ENCODE measurements at places on chromosomes 2 and 18.

DNA sequence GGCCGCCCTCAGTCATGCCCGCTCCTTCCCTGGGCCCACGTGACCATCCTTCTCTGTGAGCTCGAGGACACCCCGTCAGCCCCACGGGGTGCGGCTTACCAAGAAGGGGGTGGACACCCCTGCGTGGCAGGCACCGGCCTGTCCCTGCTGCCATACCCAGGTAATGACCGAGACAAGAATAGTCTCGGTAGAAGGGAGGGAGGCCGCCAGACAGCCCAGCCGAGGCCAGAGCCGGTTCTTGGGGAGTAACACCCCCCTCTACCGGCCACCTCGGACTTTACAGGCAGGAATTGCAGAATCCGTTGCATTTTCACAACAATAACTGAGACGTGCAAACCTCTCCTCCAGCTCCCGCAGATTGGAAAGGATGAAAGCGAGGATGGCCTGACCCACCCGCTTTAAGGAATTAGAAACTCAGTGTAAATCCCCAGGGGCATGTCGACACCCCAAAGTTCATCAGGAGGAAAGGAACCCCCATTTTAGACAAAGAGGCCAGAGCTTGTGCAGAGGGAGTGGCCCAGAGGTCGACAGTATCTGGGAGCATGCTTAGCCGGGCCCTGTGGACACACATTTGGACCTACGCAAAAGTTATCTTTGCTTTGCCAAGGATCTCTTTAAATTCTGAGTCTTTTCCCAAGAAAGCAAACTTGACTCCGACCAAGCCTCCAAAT lies 60.1 kb upstream of the GLI2 start:
- peak; percentile 18 for DNase-seq

DNA sequence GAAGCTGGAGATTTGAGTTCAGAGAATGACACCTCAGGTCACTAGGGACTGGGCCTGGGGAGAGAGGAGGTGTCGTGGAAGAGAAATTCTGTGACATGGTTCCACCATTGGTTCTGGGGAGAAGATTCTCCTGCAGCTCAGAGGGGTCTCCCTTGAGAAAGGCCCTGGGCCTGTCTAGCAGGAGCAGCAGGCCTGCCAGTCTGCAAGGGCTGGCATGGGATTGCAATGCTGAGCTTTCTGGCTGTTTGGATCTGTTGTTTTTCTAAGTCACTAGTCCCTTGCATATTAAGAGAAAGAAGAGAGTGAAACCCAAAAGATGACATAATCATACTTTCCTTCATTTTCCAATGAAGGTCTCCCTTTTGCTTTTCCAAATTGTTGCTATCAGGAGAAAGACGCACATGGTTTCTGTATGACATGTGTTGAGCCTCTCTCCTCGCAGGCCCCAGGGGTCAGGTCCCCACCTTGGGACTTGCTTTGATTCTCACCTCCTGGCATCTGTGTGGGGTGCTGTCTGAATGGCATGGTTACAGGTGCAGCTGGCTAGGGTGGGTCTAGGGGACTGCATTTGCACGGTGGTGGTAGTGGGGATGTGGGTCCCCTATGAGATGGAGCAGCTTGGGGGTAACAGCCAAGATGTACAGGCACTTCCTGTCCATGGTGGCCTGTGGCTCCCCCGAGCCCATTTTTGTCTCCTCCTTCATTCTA lies 117.8 kb downstream of the GLI2 start:
- no peak for DNase-seq

DNA sequence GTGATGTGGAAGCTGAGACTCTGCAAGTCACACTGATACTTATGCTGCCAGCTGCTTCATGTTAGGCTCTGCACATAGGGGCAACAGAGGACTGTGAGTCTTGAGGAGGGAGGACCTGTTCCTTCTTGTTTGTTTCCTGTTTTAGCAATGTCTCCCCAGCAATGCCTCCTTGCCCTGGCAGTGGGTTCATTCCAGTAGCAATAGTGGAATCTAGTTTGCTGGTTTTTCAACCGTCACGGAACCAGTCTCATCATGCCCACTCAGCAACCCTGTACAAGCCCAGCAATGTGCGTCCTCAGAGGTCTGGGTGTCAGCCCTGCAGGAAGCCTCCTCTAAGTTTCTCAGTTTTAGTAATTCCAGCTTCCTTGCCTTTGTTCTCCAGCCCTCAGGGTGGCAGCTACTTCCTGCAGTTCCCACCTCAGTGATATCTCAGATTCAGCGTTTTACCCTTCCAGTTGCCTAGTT lies 20.5 kb upstream of the ITGB6 start:
- DNase-seq: no peak

- no peak for DNase-seq
Measured at GRCh38 chr2:180728928-180729559, 251.4 kb upstream of the UBE2E3 start.

DNA sequence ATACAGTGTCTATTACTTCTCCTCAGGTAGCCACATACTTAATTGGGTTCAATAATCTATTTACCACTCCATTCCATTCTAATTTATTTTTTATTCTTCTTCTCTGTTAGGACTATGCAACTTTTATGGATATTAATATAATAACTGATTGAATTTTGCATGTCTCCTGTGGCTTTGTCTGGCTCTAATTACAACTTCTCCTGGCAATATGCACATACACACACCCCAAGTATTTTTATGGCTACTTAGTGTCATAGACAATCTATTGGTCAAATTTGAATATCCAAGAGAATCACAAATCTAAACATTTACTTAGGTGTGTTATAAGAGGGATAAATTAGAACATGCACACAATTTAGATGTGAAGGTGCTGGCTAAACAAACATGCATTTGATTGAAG lies 73.1 kb downstream of the BOD1L2 start:
- DNase-seq: no peak

- DNase-seq: no peak
Measured at GRCh38 chr2:23695890-23696751, 230.8 kb downstream of the ATAD2B start.

GRCh38 chr2:208984376-208985090 lies 439.3 kb upstream of the MAP2 start:
- no peak for DNase-seq

- DNase-seq: no peak
Measured at GRCh38 chr18:9239720-9240119, 94.9 kb upstream of the TWSG1 start.

DNA sequence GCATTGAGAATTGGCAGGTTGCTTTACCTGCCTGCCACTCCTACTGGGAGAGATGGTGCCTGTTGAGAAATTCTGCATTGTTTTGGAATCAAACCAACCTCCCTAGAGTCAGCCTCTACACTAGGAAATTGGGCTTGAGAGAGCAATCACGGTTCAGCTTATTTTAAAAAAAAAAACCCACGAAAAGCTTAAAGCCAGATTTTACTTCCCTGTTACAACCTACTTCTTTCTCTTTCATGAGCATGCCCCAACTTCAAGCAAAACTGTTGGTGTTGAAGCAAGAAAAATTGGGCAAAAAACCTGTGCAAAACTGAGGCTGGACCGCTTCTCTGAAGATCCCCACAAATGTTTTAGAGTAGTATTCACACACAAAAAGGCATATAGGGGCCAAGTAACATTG lies 134.6 kb upstream of the ZEB2 start:
- no peak for DNase-seq
